ENCODE measurements at places on chromosomes 2 and 18.

- no peak for DNase-seq
Observed at GRCh38 chr18:44979748-44980147, 299.1 kb downstream of the SETBP1 start.

- no peak for DNase-seq
Observed at GRCh38 chr2:20168727-20169696, 55.9 kb downstream of the SDC1 start.

GRCh38 chr18:76943542-76944339 lies 121.4 kb downstream of the ZNF236 start:
- DNase-seq, result no peak

- DNase-seq, result no peak
Observed at GRCh38 chr18:45775241-45775676, 50.2 kb upstream of the SIGLEC15 start.

GRCh38 chr18:74982946-74983635 lies 225.8 kb downstream of the PTGR3 start:
- DNase-seq, result peak; percentile 88

DNA sequence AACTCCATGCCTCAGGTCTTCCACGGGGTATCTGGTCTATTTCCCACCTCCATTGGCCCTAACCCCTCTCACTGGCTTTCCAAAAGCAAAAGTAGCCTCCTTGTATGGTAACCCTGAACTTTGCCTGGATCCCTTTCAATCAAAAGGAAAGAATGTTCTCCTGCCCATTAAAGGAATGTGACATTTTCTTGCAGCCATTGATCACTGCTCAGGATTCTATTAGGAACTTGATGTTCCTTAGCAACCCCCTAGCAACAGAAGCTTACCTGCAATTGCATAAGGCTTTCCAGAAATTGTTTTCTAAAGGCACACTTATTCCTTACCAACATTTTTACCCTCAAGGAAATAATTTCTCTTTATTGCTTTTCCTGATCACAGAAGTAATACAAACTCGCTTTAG lies 91.4 kb upstream of the AGAP1 start:
- no peak for DNase-seq

DNA sequence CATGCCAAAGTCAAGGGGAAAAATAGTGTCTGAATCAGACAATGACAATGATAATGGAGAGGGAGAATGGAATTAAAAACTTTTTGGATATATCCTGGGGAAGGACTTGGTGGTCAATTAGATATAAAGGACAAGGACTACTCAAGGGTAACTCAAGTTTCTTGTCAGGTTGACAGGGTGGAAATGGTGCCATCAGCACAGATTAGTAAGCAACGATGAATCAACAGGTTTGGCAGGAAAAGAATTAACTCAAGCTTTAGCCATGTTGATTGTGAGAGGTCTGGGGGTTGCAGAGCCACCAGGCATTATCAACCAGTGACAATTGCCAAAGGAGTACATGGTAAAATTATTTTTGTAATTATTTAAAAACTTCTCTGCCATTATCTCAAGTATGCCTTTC lies 35.8 kb upstream of the SPATS2L start:
- DNase-seq, result no peak

GRCh38 chr2:112591413-112591812 lies 7.0 kb downstream of the CHCHD5 start:
- DNase-seq, result no peak

DNA sequence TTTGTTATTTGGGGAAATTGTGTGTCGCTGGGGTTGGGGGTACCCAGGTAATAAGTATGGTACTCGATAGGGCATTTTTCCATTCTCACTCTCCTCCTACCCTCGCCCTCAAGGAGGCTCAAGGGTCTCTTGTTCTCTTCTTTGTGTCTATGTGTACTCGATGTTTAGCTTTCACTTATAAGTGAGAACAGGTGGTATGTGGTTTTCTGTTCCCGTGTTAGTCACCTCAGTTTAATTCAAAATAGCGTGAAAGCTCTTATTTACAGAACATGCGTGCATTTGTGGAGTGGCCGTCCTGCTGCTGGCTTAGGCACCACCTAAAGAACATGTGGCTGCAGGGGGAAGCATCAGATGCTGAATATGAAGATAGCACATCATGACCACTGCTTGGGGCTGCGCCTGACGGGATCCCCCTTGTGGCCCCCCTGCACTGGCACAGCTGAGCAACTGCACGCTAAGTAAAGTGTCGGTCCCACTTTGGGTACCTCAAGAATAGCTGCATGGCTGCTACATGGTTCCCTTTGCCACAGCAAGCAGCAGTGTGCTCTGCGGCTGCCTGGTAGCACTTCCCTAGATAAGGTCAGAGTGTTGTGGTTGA lies 569.0 kb downstream of the DCDC2C start:
- DNase-seq, result no peak

GRCh38 chr2:10195278-10196109 lies 73.0 kb downstream of the RRM2 start:
- DNase-seq, result no peak

DNA sequence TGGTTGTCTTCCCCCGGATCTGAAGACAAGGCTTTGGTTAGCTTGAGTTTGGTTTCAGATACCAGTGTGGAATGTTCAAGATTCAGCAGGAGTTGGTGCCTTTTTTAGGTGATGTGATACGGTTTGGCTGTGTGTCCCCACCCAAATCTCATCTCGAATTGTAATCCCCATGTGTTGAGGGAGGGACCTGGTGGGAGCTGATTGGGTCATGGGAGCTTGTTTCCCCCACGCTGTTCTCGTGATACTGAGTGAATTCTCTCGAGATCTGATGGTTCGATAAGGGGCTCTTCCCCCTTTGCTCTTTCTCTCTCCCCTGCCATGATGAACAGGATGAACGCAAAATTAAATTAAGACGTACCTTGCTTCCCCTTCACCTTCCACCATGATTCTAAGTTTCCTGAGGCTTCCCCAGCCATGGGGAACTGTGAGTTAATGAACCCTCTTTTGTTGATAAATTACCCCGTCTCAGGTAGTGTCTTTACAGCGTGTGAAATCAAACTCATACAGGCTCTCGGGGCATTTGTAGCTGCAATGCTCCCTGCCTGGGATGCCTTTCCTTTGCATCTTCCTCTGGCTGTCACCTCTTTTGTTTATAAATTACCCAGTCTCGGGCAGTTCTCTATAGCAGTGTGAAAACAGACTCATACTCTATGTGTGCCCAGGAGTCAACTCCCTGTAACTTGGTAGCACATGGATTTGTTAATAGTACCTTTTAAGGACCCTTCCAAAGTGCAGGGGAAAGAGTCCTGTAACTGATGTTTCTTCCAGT lies 21.3 kb downstream of the PDCD1 start:
- DNase-seq, result no peak

DNA sequence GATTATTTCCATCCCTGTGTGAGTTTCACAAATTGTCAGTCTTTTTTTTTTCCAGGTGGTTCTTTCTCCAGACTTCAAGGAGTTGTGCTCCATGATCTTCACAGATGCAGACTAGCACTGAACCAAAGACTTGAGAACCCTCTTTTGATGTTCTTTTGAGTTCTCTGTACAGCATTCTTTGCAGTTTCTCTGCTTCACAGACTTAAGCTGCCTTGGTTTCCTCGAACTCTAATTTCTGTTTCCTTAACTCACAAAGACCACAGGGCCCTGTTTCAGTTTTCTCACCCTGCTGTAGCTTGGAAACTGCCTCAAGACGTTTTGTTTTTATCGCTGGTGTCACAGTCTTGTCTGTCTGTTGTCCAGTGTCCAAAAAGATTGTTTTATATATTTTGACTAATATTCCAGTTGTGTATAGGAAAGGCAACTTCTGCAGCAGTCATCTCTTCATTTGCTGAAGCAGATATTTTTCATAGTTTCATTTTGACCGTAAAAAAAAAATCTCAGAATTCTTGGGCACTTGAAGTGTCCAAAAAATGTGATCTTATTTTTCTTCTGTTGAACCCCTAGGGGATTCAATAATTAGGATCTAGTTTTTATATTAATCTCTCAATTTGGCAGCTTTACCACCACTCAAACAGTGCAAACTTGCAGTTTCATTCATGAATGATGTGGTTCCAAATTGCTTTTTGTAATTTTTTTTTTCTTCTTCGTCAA lies 97.0 kb upstream of the MC4R start:
- no peak for DNase-seq

- no peak for DNase-seq
Observed at GRCh38 chr2:237688081-237688480, 60.7 kb downstream of the LRRFIP1 start.

DNA sequence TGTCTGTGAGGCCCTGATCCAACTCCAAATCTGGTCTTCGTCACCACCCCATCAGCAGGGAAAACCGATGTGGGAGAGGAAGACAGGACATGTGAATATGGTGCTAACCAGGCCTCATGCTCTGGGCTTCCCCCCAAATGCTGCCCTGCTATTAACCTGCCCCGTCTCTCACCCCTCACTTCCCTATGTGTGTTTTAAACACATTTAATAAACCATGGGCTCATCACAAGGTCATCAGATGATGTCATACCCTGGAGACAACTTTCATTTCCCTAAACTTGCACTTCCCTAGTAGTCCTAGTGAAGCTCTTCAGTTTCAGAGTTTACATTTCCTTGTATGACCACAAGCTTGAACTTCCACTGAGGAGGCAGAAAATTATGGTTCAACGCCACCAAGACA lies 49.9 kb downstream of the CD8B2 start:
- DNase-seq, result no peak

- no peak for DNase-seq
Observed at GRCh38 chr2:3654531-3655225, 3.3 kb upstream of the ALLC start.

- no peak for DNase-seq
Observed at GRCh38 chr18:45175511-45175910, 439.8 kb upstream of the SLC14A2 start.

DNA sequence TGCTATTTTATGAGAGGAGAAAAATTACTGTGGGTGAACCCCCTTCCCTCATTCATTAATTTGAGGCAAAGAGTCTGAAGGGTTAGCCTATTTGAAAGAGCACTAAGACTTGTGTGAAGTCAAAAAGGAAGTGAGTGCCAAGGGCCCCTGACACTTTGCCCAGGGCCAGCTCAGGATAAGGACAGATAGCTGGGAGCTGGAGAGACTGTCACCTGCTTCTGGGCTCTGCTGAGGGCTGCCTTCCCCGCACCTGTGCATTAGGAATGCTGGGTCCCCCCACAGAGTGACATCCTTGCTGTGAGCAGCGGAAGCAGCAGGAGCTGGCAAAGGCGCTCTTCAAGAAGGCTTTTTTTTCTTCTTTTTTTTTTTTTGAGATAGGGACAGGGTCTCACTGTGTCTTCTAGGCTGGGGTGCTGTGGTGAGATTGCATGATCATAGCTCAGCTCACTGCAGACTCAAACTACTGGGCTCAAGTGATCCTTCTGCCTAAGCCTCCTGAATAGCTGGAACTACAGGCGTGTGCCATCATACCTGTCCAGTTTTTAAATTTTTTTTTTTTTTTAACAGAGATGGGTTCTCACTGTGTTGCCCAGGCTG lies 148.3 kb downstream of the AQP4 start:
- peak; percentile 9 for DNase-seq

DNA sequence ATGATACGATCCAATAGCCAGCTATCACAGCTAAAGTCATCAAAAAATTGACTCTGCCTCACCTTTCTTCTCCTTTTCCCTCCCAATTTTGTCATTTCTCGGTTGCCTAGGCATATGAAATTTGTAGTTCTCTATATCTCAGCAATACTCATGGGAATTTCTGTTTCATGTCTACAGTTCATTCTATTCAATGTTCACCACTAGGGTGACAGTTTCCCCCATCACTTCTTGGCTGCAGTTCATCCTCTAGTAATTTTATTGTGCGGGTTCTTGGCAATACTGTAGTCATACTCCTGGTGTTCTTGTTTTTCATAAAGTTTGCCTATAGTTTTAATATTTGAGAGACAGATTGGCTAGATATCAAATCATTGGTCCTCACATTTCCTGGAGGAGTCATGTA lies 872.2 kb upstream of the ID2 start:
- no peak for DNase-seq

- peak; percentile 31 for DNase-seq
Observed at GRCh38 chr18:57029761-57030160, 117.1 kb upstream of the BOD1L2 start.

GRCh38 chr18:58808349-58808748 lies 56.3 kb upstream of the ZNF532 start:
- DNase-seq, result no peak

DNA sequence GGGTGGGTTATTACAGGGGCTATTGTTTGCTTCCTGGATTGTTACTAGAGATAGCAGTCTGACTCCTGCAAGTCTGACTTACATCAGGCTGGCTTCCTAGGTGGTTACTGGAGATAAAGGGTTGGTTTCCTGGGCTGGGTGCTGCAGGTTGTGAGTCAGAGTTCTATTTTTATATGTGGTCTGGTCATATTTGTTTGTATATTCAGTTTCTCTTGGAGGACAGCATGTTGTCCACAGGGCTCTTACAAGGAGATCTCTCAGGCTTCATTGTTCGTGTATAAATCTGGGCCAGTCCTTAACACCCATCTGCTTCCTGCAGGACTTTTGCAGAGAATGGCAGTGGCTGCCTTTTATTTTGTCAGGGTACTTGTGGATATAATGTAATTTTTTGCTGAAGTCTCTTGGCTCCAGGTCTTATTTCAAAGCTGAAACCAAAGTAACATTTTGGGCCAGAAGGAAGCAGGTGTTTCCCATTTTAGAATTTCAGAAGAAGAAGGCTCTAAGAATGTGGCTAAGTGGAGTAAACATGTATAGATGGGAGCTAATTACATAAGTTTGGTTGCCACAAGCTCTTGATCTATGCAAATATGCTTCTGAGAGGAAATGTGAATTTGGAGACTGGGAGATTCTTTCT lies 65.9 kb upstream of the SLC16A14 start:
- DNase-seq, result no peak

DNA sequence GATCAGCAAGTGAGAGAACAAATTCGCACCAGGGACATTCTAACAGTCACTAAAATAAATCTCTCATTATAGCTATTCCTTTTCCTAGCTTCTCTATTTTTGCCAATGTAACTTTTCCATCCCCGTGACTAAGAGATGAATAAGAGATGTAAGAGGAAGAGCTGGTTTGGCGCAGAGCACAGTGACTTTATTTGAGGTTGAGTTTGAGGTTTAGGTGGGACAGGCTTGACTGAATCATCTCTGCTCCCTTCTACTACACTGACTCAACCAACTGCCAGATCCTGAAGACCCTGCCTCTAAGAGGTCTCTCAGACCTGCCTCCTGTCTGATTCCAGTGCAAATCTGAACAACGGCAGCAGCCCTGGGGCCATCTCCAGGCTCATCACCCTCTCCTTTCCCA lies 28.0 kb downstream of the RFX8 start:
- DNase-seq, result no peak
